ENCODE measurements at places on chromosomes 13 and 19.
A peak's percentile ranks its signal among the peaks of the same experiment; 100 is the strongest.

DNA sequence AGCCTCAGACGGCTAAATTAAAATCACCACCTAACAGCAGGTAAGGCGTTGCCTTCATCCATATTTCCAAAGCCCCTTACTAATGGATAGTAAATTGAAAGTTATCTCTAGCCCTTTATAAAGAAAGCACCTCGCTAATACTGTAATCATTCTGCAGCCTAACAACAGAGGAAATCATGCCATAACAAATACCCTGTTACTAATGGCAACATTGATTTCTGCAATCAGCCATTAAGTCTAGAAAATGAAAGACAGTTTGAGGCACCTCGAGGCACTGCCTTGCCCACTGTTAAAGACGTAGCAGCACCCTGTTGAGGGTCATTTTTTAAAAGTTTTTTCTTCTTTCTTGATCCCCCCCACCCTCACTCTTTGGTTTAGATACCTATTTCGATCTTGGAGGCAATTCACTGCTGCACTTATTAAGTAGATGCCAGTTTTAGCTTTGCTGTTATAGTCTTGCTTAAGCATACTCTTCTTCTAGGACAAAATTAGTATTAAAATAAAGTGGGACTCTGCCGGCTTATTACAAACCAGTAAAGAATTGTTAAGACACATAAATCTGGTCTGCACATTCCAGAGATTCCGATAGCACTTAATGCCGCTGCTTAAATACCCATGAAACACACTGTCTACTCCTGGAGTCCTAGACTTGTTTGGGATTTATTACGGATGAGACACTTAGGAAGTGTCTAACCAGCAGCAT lies 74.8 kb downstream of the ZNF536 start:
- no peak for DNase-seq

- no peak for DNase-seq
Measured at GRCh38 chr13:77868717-77869116, 49.9 kb downstream of the EDNRB start.

- no peak for DNase-seq
Measured at GRCh38 chr13:38981096-38981495, 9.5 kb downstream of the STOML3 start.

DNA sequence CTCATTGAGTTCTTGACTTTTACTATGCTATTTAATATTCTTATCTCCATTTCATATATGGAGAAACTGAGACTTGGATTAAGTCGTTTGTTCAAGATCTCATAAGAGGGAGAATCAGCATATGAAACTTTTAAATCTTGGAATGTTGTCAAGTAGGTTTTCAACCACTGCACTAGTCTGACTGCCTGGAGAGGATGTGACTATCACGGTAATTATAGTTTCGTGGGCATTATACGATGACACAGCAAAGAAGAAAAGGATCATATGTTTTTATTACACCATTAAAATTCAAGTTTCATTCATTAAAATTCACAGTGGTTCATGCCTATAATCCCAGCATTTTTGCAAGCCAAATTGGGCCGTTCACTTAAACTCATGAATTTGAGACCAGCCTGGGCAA lies 555.2 kb downstream of the SLITRK1 start:
- DNase-seq = no peak

- DNase-seq = peak; percentile 78
Measured at GRCh38 chr19:33430674-33431277, 57.3 kb downstream of the CEBPG start.

GRCh38 chr13:39815345-39816111 lies 160.1 kb downstream of the COG6 start:
- DNase-seq = no peak

- DNase-seq = no peak
Measured at GRCh38 chr13:95154413-95154886, 146.8 kb downstream of the ABCC4 start.

GRCh38 chr13:94192431-94192975 lies 287.0 kb downstream of the DCT start:
- DNase-seq = peak; percentile 23

DNA sequence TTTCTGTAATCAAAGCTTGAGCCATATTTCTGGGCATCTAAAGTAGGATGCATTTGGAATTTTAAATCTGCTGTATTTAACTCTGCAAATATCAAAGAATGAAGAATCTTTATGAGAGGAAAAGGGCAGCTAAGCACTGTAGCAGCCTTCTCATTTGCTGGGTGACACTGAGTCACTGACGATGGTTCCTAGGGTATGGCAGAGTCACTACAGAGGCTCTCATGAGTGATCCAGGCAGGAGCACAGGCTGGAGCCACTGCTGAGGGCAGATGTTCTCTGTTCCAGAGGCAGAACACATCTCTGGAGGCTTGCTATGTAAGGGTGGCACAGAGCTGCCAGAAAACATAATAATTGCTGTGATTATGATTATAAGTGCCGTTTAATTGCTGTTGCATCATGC lies 340.7 kb upstream of the HTR2A start:
- DNase-seq = no peak

DNA sequence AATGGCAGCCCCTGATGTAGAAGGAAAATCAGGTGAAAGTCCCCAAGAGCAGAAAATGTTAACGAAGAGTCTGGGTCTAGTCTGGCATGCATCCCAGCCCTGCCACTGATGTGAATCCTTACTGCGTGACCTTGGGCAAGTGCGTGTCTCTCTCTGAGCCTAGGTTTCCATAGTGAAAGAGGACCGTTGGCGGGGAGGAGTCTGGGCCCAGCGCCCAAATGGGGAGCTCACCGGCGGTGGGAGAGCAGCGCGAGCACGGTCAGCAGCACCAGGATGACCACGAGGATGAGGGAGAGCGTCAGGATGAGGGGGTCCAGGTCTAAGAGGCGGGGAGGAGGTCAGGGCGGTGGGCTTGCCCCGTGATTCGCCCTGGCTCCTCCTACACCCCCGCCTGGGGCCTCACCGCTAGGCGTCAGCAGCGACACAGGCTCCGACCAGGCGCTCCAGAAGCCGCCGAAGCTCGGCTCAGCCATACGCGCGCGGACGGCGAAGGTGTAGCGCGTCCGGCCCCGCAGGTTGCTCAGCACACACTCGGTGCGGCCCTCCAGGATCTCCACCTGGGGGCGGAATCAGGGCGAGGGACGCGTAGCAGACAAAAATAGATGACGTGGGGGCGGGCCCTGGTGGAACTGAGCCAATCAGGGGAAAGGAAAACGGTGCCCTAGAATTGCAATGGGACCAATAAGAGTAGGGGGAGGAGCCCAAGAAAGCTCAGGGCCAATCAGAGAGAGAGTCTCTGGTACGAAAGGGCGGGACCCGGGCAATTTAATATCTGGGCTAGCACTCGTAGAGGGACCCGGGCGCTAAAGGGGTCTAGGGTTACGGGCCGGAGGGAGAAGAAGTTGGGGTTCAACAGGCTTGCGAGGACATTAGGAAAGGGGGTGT lies 3.2 kb downstream of the EPOR start:
- DNase-seq = peak; percentile 97

- DNase-seq = no peak
Measured at GRCh38 chr19:17357078-17357666, 19.8 kb downstream of the GTPBP3 start.

- no peak for DNase-seq
Measured at GRCh38 chr19:48760504-48761205, 5.3 kb downstream of the FGF21 start.

- no peak for DNase-seq
Measured at GRCh38 chr19:14769201-14769600, 9.2 kb downstream of the ADGRE2 start.

- no peak for DNase-seq
Measured at GRCh38 chr13:93466502-93467036, 240.0 kb downstream of the GPC6 start.

DNA sequence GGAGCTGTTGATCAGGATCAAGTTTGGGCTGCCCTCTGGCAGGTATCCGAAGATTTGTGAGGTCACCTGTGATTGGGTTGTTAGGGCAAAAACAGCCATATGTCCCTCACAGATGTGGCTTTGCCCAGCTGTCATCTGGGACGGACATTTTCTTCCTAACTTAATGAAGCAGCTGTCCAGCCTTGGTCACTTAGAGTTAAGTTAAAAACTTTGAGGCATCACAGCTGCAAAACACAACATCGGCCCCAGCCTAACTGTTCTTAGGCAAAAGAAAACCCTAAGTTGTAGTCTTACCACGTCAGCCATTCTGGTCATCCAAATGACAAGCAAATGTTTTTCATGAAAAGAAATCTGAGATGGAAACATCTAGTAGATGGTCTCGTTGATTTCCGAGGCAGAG lies 318.4 kb downstream of the DCLK1 start:
- no peak for DNase-seq

GRCh38 chr19:48741129-48741999 lies 954 bp upstream of the RASIP1 start:
- no peak for DNase-seq

DNA sequence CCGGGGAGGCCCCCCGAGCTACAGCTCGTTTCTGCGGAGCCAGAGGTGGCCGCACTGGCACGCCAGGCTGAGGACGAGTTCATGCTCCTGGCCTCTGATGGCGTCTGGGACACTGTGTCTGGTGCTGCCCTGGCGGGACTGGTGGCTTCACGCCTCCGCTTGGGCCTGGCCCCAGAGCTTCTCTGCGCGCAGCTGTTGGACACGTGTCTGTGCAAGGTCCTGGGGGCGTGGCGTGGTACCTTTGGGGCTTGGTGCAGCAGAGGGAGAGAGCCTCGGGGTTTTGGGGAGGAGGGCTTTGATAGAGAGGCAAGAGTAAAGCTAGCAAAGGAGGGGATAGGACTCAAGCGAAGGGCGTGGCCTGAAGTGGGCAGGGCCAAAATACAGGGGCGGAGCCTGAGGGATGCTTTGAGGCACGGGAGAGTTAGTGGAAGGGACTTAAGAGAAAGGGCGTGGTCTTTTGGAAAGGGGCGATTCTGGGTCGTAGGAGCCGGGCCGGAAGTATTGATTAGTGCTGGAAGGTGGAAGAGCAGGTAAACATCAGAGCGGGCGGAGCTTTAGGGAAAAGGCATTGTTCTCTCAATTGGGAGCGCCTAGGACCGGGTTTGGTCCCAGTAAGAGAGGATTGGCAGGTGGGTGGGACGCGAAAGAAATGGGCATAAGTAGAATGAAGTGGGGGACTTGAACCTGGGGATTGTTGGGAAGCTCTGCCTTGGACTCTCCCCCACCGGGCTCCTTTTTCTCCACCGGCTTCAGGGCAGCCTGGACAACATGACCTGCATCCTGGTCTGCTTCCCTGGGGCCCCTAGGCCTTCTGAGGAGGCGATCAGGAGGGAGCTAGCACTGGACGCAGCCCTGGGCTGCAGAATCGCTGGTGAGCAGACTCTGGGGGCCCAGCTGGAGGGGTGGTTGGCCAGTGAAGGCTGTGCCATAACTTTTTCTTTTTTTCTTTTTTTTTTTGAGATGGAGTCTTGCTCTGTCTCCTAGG lies 1.2 kb downstream of the PPM1N start:
- no peak for DNase-seq

DNA sequence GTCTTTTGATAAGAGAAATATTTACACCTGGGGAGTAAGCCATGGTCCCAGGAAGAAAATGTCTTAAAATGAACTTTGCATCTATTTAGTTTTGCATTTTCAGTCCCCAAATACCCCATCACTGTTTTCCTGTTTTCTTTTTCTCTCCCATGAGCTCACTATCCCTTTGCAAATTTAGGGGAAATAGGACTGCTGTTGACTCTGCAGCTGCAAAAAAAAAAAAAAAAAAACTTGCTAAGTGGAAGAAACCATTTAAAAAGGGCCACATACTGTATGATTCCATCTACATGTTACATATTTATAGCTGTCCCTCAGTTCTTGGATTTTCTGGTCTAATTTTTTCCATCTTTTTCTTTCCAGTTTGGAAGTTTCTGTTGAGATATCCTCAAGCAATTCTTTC lies 98.2 kb upstream of the SERP2 start:
- no peak for DNase-seq

GRCh38 chr19:2327773-2328400 lies 499 bp downstream of the LSM7 start:
- DNase-seq = peak; percentile 58

DNA sequence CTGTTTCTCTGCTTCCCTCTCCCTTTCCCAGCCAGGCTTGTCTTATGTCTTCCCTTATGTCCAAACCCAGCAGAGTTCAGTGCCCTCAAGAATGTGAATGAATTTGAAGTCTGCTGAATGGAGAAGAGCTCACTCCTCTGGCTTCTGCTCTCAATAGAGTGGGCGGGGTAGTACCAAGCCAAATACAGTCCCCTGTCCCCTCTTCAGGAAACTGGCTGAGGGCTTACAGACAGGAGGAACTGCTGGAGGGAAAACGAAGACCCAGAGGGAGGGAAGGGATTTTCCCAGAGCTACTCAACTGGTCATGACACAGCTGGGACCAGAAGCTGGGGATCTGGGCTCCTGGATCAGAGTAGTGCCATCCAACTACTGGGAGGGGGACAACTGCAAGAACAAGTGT lies 32.9 kb upstream of the POU2F2 start:
- DNase-seq = no peak

GRCh38 chr13:92303428-92303827 lies 905.0 kb downstream of the GPC5 start:
- no peak for DNase-seq

DNA sequence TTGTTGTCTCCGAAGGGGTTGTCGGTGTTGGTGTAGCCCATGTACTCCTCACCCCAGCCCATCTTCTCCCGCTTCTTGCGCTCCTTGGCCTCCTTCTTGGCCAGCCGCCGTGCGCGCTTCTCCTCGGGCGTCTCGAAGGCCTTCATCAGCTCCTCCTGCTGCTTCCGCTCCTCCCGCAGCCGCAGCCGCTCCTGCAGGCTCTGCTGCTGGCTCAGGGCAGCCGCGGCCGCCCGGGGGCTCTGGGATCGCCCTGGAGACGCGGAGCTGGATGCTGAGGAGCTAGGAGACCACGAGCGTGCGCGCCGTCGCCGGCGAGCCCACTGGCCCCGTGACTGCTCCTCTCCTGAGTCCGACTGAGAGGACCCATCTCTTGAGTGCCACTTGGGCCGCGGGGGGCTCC lies 2.9 kb downstream of the CACTIN start:
- DNase-seq = no peak

DNA sequence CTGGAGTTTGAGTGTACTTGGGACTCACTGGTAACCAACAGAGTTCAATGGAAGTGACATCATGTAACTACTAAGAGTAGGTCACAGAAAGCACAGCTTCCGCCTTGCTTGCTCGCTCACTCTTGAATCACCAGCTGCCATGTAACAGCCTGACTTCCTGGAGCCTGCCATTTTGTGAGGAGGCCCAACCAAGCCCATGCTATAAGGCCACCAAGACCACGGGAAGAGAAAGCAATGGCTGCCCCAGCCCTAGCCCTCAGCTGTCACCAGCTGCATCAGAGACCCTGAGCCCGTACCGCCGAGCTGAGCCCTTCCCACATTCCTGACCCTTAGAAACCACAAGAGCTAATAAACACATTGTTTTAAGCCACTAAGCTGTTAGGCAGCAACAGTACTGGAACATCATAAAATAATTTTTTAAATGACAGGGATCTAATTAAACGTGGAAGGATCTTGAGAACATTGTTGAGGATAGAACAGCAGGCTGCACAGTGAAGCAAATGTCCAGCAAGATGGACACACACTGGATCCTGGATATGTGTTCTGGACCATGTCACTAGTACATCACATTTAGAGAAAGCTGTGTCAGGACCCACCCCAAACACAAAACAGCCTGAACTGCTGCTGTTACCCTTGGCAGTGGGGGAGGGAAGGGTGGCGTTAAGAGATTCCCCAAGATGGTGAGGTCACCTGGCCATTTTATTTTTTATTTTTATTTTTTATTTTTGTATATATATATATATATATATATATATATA lies 21.7 kb upstream of the LDLR start:
- no peak for DNase-seq

GRCh38 chr13:65725006-65725405 lies 1505.1 kb downstream of the PCDH9 start:
- no peak for DNase-seq
